Thyroid gland (tissue), 4 donors: ENCODE measurements at places on chromosomes 2 and 18. TPM values are rescaled to one million over a fixed set of nuclear protein-coding genes. Genes with fewer than 3 reads are reported as not detected.

- no peak for DNase-seq
Observed at GRCh38 chr2:11862049-11862448, 115.6 kb downstream of the LPIN1 start.

DNA sequence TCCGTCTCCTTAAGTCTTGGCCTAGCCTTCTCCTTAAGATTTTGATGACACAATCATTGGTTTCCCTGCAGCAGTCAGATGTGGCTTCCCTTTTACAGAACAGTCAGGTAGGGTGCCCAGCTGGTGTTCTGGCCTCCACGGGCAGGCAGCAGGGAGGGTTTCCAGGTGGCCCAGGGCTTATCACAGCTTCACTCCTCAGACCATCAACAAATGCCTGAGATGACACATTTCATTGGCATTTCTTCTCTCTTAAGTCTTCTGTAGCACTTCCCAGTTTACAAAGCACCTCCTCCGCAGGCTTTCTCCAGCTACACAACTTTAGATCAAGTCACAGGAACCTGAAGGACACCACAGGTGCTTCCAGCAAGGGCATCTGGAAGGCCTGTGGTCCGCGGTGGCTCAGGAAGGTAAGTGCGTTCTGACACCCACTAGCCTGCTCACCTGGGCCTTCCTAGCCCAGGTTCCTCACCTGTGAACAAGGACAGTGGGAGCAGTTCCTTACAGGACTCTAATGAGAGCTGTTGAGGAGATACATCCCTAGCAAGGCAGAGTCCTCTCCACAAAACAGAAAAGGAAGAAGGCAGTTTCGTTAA lies 37.6 kb downstream of the PTPN18 start:
- no peak for DNase-seq

Gene LRRTM4
- total RNA-seq = not detected

- no peak for DNase-seq
Observed at GRCh38 chr2:193895226-193895625, 1700.5 kb upstream of the TMEFF2 start.

Gene ALPG
- not detected for total RNA-seq

GRCh38 chr18:61838521-61838920 lies 54.3 kb downstream of the RNF152 start:
- no peak for DNase-seq
